ENCODE measurements at places on chromosomes 2 and 18. TPM values are rescaled to one million over a fixed set of nuclear protein-coding genes. Genes with fewer than 3 reads are reported as not detected.

The GAL3ST2 gene
- total RNA-seq, result 0.23 TPM

The SPP2 gene
- not detected for total RNA-seq

The MTERF4 gene
- total RNA-seq, result 33.8 TPM

The TTR gene
- not detected for total RNA-seq

The THSD7B gene
- total RNA-seq, result not detected

The RFTN2 gene
- total RNA-seq, result not detected

The STK17B gene
- 223 TPM for total RNA-seq

The EPB41L3 gene
- total RNA-seq, result 1.8 TPM

The OXER1 gene
- 0.68 TPM for total RNA-seq

The TSGA10 gene
- total RNA-seq, result 3.5 TPM

The ACVR1C gene
- total RNA-seq, result 0.55 TPM

The UGT1A9 gene
- not detected for total RNA-seq

The BOD1L2 gene
- total RNA-seq, result not detected

The EGR4 gene
- total RNA-seq, result 0.07 TPM

The LDLRAD4 gene
- total RNA-seq, result 28.5 TPM

The UPP2 gene
- not detected for total RNA-seq

The LCT gene
- total RNA-seq, result 0.64 TPM

The ASAP2 gene
- total RNA-seq, result 0.48 TPM

The PCARE gene
- not detected for total RNA-seq

The CTAGE1 gene
- not detected for total RNA-seq

The GNLY gene
- 18.1 TPM for total RNA-seq

The UGT1A8 gene
- total RNA-seq, result not detected

The CTNNA2 gene
- not detected for total RNA-seq

The CFAP65 gene
- total RNA-seq, result not detected

The HOXD9 gene
- total RNA-seq, result not detected

The DUSP19 gene
- total RNA-seq, result 0.93 TPM

The MERTK gene
- total RNA-seq, result 0.27 TPM

The IL36B gene
- not detected for total RNA-seq

The MAP3K19 gene
- not detected for total RNA-seq

The ADRA2B gene
- total RNA-seq, result 0.07 TPM

The TSPYL6 gene
- total RNA-seq, result not detected

The OTOS gene
- total RNA-seq, result not detected

The EMILIN1 gene
- 1.1 TPM for total RNA-seq

The XRCC5 gene
- total RNA-seq, result 408 TPM

The NT5DC4 gene
- not detected for total RNA-seq

The COQ10B gene
- 24.6 TPM for total RNA-seq

The DCDC2C gene
- total RNA-seq, result not detected

The SCN7A gene
- not detected for total RNA-seq

The STPG4 gene
- total RNA-seq, result 0.50 TPM

The CCDC178 gene
- not detected for total RNA-seq

The TRABD2A gene
- 64.9 TPM for total RNA-seq

The ALPI gene
- total RNA-seq, result not detected

The BIRC6 gene
- total RNA-seq, result 119 TPM

The FNDC4 gene
- not detected for total RNA-seq

The EXOC6B gene
- 16.4 TPM for total RNA-seq

The ICA1L gene
- 6.2 TPM for total RNA-seq

The HYCC2 gene
- 31.8 TPM for total RNA-seq

The ACTR1B gene
- total RNA-seq, result 77.0 TPM

The SLC23A3 gene
- 2.1 TPM for total RNA-seq

The WNT10A gene
- total RNA-seq, result 0.16 TPM

The ACKR3 gene
- total RNA-seq, result 4.9 TPM

The EHD3 gene
- 1.9 TPM for total RNA-seq

The CIB4 gene
- total RNA-seq, result not detected
